Stimulated activated CD8-positive, alpha-beta memory T cell treated with anti-CD3 and anti-CD28 coated beads, Interleukin-7, amount 100 ng/mL, for 4 hours (primary cell): ENCODE measurements at places on chromosomes 1 and 21.

- no peak for DNase-seq
These were observed 40.4 kb upstream of the LDLRAP1 start for GRCh38 chr1:25502957-25503356.

GRCh38 chr1:150554086-150554452, 4.9 kb downstream of the ADAMTSL4 start:
- DNase-seq = no peak

- no peak for DNase-seq
These were observed 21.7 kb downstream of the GLIS1 start for GRCh38 chr1:53717025-53717804.

DNA sequence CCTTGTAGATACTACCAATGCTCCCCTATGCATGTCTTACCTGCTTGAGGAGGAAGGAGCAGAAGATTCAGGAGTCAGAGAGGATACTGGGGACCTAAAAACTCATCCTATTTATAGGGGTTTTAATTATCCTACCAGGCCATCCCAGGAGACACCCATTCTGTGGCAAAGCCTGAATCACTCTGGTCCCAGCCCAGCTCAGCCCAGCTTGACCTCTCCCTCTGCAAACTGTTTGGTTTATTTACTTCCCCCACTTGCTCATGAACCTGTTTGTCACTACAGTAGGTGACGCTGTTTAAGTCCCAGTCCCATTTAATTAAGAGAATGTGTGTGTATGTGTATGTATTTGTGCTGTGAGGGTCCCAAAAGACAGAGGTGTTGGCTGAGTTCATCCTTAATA, at the start of gene RPTN:
TSS of gene RPTN (minus strand) at position 85 of the 400 bp plus-strand sequence. CDS start 1,339 bp downstream, outside the sequence.
- DNase-seq = no peak
